ENCODE measurements at places on chromosomes 7 and 10.

DNA sequence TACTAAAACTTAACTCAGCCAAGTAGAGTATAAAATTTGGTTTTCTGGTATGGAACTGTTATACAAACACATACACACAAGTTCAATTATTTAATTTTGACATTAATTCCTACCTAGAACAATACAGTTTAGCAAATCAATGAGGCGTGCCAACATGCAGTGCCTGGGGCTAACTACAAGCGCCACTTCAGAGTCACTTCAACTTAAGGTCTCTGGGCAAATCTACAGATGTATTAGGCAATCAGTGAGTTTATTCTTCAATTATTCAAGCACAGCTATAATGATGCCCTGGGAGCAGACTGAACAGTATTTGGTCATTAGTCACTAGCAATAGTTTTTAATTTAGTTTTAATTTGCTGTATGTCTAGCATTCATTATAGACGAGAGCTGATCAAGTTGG lies 51.6 kb downstream of the HIBADH start:
- DNase-seq = no peak

DNA sequence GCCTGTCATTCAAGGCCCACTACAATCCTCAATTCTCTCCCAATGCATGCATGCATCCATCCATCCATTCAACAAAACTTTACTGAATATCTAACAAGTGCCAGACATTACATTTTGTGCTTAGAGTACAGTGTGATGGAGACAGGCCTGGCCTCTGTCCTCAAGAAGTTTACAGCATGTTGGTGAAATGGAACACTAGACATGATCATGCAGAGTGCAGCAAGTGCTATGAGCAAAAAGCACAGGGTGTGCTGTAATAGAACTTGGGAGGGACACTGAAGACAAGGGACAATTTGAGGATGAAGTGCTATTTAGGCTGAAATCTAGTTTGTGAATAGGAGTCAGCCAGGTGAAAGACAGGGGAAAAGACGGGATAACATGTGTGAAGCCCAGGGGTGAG lies 347.8 kb downstream of the PTEN start:
- DNase-seq = no peak

- DNase-seq = no peak
Observed at GRCh38 chr7:98134420-98135228, 28.0 kb downstream of the LMTK2 start.

GRCh38 chr10:111200505-111201186 lies 123.8 kb downstream of the ADRA2A start:
- no peak for DNase-seq

DNA sequence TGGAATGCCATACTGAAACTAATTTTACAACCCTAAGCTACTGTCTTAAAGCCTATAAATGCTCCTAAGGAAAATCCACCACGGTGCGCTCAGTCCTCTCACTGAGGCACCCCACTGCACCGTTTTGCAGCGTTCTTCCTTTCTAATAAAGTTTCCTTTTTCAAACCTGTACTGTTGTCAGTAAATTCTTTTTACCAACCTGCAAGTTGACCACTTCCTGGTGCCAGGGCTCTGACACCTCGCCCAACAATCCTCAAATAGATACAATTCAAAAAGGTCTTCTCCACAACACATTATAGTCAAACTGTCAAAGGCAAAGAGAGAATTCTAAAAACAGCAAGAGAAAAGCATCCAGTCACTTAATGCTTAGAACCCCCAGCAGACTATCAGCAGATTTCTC lies 42.8 kb downstream of the HERPUD2 start:
- DNase-seq = no peak

DNA sequence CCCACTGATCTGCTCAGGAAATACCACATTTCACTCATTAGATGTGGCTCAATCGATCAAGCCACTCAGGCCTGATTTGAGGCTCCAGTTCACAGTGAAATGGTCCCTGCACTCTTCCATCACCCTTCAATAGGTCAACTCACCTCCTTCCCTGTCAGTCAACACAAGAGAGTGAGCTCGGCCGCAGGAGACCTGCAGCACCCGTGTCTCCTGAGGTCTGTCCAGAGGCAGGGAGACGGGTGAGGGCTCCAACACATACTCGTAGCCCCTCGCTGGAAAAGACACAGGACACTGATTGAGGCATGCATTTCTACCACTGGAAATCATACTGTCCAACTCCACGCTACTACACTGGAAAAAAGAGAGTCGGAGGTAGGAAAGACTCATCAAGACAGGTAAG lies 7.1 kb downstream of the RCC1L start:
- no peak for DNase-seq

GRCh38 chr7:107966711-107967110 lies 36.2 kb downstream of the LAMB1 start:
- no peak for DNase-seq

DNA sequence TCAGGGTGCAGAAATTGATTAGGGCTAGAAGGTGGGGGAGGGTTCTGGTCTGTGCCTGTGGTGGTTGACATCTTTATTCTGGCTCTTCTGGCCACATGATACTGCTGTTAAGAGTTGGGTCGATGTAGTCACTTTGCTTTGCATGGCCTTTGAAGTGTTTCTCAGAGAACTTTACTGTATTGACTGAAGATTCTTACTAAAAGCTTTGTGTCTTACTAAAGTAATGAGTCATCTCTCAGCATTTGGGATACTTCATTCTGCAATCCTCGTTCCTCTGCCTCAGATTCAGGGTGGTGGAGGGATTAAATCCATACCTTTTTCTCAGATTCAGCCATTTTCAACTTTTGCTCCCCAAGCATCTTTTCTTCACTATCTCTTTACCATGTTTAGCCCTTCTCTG lies 38.6 kb downstream of the STEAP4 start:
- no peak for DNase-seq

DNA sequence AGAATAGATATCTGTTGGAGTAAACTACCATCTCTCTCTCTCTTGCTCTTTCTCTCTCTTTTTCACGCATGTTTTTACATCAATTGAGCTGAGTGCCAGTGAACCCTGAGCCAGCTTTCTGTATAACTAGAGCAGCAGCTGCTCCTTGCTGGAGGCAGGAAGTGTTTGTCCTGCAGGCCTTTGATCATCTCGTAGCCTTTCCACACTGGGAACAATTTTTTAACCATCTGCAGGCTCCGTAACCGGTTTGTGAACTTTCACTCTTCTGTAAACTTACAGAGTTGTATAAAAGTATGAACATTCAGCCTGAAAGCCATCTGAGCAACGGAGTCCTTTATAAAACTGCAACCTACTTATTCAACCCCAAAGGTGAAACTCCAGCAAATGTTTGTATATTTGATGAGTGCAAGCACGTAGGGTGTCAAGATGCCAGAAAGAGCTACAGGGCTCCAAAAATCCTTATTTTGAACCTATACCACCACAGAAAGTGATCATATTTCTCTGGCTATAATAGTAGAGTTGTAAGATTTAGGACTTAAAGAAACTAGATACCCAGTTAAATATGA lies 162.8 kb upstream of the NFE2L3 start:
- DNase-seq = no peak

DNA sequence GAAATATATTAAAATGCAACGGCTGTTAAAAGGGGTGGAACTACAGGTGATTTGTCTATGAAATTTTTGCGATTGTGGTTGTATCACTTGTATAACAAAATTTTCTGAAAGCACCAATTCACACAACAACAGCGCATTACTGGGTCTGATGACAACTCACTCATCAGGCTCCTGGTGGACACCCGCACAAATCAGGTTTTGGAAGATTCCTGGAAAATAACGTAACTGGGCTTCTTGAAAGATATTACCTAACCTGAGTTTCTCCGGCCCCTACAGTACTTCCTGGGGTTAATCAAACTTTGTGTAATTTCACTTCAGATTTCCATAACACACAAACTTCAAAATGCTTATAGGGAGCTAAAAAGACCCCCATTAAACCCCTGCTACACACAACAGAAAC lies 7.6 kb downstream of the SNX8 start:
- no peak for DNase-seq

DNA sequence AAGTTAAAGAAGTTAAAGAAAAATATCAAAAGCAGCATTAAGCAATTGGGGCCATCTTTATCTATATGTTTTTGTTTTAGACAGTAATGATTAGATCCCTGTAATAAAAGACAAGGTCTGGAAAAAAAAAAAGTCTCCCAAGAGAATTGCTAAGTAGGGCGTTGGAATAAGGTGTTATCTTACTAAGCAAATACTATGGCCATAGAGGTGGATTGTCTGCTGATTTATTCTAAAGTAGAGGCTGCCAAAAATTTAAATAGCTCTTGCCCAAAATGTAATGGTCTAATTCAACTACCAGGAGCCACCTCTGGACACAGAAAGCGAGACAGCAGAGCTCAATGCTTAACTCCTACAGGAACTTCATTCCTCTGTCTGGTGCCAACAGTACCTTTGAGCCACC lies 71.6 kb downstream of the HERPUD2 start:
- DNase-seq = no peak

All from mesenteric fat pad (tissue), 1 donor.